ENCODE measurements at places on chromosomes 1 and 21.

DNA sequence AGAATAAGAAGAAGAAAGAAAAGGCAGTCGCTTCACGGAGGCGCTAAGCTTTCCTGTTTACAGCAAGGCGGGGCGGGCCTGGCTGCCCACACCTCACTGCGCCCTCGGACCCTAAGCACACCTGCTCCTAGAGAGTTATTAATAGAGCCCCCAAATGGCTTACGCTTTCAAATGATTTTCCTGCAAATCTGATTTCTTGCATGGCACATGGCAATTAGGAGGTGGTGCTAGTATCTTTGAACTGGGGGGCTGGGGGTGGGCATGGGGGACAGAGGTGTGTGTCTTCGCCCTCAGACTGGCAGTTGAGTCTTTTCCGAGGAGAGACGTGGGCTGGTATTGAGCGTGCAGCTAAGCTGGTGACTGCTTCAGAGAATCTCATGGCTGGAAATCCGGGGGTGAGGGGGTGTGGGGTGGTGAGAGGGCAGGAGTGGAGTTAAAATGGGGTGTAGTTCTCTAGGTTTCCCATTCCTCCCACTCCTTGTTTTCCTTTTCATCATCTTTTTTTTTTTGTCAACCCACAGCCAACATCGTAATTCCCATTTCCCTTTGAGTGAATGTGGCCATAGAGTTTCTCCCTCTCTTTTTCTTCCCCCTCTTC, 1.3 kb downstream of the S1PR1 start:
- DNase-seq, result no peak

- no peak for DNase-seq
Observed at GRCh38 chr1:241822846-241823245, 25.2 kb upstream of the EXO1 start.

DNA sequence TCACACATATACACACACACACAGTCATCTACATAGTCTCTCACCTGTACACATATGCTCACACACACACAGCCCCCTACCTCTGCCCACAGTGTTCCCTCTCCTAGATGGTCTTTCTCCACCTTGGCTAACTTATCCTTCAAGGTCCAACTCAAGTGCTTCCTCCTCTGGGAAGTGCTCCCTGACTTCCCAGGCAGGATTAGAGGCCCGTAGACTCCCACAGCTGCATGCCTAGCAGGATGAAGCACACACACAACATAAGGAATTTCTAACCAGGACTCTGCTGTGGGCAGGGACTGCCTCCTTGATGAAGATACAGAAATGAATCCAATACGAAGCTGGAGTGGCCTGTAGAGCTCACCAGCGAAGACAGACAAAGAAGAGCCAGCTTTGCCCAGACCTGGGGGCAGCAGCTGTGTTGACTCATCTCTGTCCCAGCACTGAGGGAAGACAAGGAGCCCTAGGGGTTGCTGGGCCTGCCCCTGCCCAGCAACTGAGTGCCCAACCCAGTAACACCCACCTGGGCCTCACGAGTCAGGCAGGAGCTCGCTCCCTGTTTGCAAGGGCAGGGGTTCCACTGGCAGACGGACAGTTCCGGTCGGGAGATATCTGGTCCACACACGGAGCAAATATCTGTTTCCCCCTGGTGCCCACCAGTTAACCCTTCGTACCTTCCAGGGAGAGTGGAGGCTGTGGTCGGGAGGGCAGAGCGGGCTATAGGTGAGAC, 100.8 kb downstream of the DMRTB1 start:
- no peak for DNase-seq

GRCh38 chr1:160629286-160630210, 17.3 kb downstream of the SLAMF1 start:
- no peak for DNase-seq

GRCh38 chr1:245051349-245052221, 103.2 kb upstream of the KIF26B start:
- no peak for DNase-seq

GRCh38 chr1:160022330-160023310, 9.2 kb downstream of the PIGM start:
- DNase-seq, result peak; percentile 18

- DNase-seq, result no peak
Observed at GRCh38 chr1:84885469-84885868, 7.5 kb downstream of the LPAR3 start.

GRCh38 chr1:79652426-79652825, 645.9 kb upstream of the ADGRL4 start:
- no peak for DNase-seq

DNA sequence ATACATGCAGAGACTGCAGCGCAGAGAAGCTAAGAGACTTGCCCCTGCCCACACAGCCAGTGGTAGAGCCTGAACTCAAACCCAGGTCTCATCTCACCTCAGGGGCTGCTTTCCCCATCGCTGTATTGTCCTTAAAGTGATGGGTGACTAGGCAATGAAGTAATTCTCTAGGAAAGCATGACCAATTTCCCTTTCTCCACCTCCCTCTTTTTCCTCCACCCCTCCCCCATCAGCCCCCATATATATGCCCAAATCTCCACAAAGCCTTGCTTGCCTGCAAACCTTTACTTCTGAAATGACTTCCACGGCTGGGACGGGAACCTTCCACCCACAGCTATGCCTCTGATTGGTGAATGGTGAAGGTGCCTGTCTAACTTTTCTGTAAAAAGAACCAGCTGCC, at the start of gene IL24:
Gene IL24, plus strand, starts transcription at position 269 of the 400 bp plus-strand sequence. CDS start 390 bp downstream, outside the sequence.
- no peak for DNase-seq

DNA sequence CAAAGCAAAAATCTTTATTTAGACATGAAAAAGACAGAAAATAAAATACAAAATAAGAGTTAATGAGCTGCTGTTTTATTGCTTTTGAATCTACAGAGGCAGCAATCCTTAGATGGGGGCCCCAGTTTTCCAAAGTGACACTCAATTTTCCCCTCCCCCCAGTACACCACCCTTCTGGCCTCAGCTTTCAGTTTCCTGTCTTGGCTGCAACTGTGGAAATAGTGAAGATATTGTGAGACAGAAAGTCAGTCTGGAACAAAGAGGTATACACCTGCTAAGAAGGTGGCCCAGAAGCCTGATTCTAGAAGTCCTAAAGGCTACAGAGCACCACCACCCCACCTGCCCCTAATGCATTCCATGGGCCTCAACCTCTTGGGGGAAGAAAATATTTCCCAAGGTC, 1.1 kb upstream of the MTMR11 start:
- no peak for DNase-seq

GRCh38 chr1:185971688-185972087, 237.5 kb downstream of the HMCN1 start:
- no peak for DNase-seq

GRCh38 chr1:248824301-248824700, 1.4 kb downstream of the SH3BP5L start:
- DNase-seq, result no peak

- DNase-seq, result no peak
Observed at GRCh38 chr1:156513185-156513584, 12.6 kb upstream of the MEF2D start.

- DNase-seq, result peak; percentile 13
Observed at GRCh38 chr1:67601539-67601938, 83.5 kb upstream of the GADD45A start.

- DNase-seq, result peak; percentile 93
Observed at GRCh38 chr1:149917571-149918144, at the start of gene SV2A. Gene SV2A, minus strand, starts transcription at chr1:149917844. Its CDS starts 4,004 bp downstream, at chr1:149913840.

- DNase-seq, result no peak
Observed at GRCh38 chr1:212805767-212806166, 14.1 kb downstream of the TATDN3 start.

DNA sequence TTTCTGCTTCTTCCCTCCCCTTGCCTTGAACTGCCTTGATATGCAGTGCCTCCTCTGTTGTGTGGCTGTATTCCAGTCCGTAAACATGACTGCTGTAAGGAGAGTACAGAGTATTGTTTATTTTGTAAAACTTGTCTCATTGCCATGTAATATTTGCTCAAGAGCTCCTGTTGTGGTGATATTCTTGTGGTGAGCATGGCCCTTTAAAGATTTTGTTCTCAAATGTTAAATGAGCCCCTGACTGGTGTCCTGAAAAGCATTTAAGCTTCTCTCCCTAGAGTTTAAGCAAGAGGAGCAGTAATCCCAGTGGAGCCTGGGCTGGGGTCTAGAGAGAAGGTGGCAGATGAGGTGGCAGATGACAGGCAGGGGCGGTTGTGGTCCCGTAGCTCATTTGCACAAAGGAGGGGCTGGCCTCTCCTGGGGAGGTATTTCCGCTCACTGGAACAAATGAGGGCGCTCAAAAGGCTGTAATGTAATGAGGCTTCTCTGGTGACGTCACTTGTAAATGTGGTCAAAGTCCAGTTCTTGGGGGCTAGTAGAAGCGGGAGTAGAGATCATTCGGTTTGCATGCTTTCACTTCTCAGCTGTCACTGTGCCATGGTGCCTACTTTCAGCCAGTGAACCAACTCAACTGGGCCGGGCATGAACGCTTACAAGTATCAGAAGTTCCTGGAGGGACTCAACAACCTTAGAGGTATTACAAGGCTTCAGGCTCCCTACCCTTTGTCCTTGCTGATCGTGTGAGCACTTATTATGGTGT, 46.0 kb upstream of the MACF1 start:
- peak; percentile 11 for DNase-seq

- DNase-seq, result no peak
Observed at GRCh38 chr1:211551638-211552460, 27.1 kb downstream of the SLC30A1 start.

DNA sequence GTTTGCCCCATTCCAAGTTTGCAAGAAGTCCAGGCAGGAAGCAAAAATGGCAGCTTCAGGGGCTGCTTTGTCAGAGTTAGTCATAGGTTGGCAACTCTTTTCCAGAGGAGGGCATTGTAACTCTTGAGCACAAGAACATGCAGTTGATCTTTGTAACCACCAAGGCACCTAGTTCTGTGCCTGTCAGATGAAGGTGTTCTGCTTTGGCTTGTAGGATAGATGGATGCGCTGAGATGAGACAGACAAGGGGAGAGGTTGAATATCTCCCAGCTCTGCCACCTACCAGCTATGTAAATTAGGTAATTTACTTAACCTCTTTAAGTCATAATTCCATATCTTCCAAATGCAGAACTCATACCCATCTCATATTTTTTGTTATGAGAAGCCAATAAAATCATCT, 89.3 kb downstream of the ZNF648 start:
- no peak for DNase-seq

DNA sequence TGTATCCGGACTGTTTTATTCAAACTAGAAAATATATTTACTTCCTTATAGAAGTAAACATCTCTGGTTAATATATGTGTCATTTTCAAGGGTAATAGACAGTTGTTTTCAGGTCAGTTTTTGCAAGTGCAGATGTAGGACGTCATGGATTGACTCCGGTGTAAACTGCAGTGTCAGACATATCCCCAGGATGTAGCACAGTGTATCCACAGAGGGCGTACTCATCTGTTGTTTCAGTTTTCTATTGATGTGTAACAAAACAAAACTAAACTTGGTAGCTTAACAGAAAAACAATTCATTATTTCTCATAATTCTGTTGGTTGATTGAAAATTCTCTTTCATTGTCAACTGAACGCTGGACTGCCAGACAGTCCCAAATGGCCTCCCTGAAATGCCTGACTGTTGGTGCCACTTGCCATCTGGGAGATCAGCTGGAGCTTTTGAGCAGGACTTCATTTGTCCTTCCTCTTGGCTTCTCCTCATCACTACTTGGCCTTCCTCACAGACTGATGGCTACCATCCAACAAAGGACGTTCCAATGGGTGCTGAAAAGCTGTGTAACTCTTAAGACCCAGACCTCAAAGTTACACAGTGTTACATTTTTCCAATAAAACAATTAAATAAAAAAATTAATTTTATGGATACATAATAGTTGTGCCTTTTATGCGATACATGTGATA, 181.6 kb downstream of the NCAM2 start:
- no peak for DNase-seq

DNA sequence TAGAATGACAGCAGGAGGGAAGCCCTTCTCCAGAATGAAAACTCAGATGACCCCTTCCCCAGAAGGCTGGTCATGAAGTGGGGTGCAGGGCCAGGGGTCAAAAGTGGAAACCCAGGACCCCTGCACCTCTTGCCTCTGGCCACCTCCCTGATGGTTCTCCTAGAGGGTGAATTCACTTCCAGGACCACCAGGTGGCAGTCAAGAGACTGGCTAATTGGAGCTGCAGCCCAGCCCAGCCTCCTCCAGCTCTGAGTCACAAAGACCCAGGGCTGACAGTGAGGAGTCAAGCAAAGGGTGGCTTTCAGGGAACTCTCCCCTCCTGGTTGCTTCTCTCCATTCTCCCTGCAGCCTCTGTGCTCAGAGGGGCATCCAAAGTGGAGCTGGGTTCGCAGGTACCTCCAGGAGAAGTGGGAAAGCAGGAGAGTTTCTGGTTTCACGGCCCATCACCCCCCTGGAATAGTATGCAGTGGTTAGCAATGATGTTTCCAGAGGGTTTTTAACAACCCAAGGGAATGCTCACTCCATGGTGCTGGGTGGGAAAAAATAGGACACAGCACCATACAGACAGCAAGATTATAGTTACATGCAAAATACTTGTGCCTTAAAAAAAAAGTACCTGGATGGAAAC, 6.1 kb upstream of the EPHB2 start:
- DNase-seq, result peak; percentile 87

- no peak for DNase-seq
Observed at GRCh38 chr1:174156437-174156836, 2.9 kb upstream of the RABGAP1L start.

GRCh38 chr1:87905651-87906050, 577.0 kb downstream of the LMO4 start:
- DNase-seq, result no peak

DNA sequence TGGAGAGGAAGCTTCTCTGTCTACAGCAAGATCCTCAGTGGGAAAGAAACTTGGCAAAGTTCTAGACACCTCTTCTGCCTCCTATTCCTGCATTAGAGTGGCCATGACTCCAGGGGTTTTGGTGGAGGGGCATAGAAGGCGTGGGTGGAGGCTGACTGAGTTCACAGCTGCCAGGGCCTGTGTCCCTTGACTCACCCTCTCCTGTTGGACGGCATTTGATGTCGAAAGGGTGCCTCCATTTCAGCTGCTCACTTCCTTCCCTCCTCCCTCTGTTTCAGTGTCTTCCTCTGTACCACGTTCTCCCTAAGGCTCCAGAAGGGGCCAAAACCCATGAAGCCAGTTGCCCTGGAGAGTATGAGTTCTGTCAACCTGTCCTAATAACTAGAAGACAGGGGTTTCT, 632 bp downstream of the TMEM79 start:
- DNase-seq, result no peak

DNA sequence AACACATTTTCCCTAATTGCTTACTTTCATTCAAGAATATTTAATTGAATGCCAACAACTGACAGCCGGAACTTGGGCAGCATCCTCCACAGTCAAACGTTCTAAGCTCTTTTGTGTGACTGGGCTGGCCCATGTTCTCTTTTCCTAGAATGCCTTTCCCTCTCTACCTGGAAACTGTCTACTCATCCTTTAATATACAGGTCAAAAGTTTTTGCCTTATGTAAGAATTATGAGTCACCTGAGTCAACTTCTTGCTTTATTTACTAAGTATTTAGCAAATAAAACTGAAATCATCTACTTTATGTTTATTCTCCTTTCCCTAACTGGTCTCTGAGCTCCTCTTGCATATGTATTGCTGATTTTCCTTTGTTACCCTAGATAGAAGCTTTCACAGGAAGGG, 172.2 kb downstream of the CHRM3 start:
- no peak for DNase-seq

DNA sequence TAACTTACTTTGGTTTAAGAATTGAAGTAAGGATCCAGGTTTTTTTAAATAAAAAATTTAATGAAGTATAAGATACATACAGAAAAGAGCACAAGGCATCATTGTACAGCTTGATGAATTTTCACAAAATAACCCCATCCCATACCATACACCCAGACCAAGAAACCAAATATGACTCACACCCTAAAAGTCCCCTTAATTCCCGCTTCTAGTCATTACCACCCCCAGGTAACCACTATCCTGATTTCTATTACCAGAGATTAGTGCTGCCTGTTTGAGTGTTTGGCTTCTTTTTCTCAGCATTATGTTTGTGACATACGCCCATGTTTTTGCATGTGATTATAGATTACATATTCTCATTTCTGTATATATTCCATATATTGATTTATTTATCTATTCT, 98.5 kb upstream of the HIVEP3 start:
- no peak for DNase-seq

Data from NCI-H345 (cell line).